Fibroblast of mammary gland (primary cell): ENCODE measurements at places on chromosomes 7 and 10.

GRCh38 chr7:37831244-37831643 is 17.2 kb upstream of the NME8 start:
- no peak for DNase-seq

- no peak for DNase-seq
These were observed 189.2 kb downstream of the C7orf25 start for GRCh38 chr7:42722716-42723115.

- peak; percentile 1 for DNase-seq
These were observed 732.9 kb upstream of the LRRN3 start for GRCh38 chr7:110358028-110358427.

DNA sequence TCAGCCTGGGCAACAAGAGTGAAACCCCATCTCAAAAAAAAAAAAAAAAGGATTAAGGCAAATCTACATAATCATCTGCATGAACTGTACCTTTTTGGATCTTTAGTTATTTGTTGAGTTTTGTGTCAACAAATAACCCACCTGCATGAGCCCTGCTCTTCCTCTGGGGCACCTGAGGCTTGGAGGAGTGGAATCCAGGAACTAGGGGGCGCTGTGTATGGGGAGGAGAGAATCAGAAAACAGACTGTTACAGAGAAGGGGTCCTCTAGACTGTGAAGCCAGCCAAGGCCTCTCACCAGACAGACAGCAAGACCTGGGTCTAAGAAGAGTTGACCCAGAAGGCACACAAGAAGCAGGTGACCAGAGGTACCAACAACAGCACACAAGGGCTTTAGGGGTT is 682.8 kb upstream of the NRP1 start:
- no peak for DNase-seq

DNA sequence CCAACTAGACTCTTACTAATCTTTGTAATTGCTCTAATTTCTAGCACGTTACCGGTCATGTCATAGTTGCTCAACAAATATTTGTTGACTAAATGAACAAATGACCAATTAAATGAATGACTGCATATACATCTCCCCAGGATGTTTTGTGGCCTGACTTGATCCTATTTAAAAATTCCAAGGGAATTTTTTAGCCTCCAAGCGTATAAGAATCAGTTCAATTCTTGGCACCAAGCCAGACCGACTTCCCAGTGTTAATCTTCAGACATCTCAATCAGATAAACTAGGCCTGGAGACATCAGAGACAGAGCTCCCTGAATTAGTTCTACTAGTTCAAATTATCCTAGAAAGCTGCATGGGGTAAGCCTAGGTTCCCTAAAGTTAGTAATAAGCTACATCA is 96.0 kb downstream of the GSAP start:
- DNase-seq: no peak

GRCh38 chr10:133388973-133389818 is 4.8 kb upstream of the MTG1 start:
- no peak for DNase-seq

DNA sequence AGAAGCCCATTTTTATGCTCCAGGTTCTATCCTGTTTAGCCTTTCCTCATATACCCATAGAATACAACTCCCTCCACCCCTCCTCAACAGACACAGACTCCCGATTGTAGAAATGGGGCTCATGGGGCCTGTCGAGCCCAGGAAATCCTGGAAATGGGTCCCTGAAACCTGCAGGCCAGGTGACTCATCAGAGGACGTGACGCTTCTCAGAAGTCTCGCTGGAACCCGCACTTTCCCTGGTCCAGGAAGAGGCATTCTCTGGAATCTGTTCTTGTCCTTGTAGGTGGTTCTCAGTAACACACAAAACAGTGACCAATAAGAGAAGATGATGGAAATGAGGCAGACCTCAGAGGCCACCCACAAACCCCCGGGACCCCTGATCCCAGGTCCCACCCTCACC is 244.8 kb upstream of the PPP2R2D start:
- DNase-seq: no peak

DNA sequence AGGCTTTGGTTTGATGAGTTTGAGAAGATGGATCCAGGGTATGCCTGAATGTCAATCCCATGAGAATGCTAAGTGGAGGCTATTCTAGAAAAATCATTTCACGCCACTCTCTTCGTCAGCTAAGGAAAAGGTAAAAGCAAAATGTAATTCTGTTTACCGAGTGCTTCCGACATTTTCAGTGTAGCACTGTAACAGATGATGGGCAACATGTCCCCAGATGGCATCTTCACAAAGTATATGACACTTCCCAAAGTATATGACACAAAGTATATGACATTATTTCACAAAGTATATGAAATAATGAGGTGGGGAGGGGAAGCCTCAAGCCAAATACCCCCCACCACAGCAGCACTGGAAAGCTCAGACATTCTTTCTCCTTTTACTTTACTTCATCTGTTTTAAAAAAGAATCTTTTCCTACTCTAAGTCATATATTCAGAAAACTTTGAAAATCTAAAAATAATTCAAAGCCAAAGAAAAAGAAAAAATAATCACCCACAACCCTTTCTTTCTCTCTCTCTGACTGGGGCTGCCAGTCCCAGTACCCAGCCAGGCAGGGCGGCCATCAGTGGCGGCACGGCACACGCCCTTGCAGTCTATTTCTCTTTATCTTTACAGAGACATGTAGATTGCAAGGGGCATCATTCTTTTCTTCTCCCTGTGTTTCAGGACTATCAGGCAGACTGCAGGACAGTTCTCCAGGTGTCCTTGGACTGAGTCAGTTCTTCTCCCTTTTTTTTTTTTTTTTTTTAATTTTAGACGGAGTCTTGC is 179.8 kb downstream of the SNX10 start:
- no peak for DNase-seq

- DNase-seq: peak; percentile 67
These were observed 54.2 kb upstream of the FHIP2A start for GRCh38 chr10:114767101-114767985.

- no peak for DNase-seq
These were observed 8.3 kb upstream of the FRMPD2 start for GRCh38 chr10:48282829-48283228.

- no peak for DNase-seq
These were observed 100.4 kb downstream of the LMBR1 start for GRCh38 chr7:156792611-156793010.

GRCh38 chr10:60139798-60140566 is 233.6 kb upstream of the CCDC6 start:
- DNase-seq: peak; percentile 64

GRCh38 chr7:123641901-123642300 is 13.8 kb upstream of the LMOD2 start:
- DNase-seq: no peak

DNA sequence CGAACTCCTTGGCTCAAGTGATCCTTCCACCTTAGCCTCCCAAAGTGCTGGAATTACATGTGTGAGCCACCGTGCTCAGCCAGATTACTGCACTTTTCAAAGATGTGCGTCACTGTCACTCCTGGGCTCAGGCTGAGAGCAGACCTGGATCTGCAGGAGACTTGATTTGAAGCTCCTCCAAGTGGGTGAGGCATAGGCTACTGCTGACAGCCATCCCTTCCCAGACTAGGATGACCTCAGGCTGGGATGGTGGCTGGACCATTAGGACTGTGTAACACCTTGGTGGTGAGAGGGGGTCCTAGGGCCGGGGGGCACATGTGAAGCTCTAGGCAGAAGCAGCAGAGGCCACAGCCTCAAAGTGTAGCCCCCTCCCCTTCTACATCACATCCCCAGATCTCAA is 8.2 kb upstream of the SRRM3 start:
- DNase-seq: no peak

DNA sequence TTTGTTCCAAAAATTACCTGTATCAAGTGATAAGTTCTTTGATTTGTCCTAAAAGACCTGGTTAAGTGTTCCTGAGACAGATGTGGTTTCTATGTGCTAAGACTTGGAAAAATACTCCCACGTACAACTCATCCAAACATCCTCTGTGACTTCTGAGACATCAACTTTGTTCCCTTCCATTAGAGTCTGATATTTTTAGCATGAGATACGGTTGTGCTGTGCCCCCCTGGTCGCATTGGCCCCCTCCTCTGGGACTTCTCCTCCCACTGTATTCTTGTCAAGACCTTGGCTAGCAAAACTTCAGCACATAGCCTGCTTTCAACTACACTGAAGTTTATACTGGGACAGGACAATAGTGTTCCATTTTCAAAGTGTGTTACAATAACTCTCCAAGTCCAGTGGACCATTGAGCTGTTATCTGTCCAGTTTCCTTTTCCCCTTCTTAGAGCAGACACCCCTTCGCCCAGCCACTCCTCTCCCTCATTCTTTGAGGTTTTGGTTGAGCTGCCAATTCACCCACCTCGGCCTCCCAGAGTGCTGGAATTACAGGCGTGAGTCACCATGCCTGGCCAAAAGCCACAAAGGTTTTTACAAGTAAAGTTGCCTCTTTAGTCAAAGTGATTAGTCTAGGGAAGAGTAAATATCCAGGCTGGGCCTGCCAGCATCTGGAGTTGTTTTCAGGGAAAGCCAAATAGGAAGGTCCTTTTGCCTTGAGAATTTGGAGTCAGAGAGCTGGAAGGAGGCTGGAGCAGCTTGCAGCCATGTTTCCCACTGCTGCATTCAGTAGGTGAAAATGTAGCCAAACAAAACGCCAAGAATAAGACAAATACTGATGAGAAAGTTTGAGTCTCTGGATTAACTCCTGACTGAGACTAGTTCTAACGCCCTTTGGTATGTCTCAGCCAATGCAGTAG is 17.8 kb upstream of the PDLIM1 start:
- DNase-seq: peak; percentile 98

GRCh38 chr10:85926986-85927385 is 439.6 kb downstream of the GRID1 start:
- DNase-seq: no peak

- DNase-seq: no peak
These were observed 7.6 kb upstream of the TMEM248 start for GRCh38 chr7:66913118-66914037.

DNA sequence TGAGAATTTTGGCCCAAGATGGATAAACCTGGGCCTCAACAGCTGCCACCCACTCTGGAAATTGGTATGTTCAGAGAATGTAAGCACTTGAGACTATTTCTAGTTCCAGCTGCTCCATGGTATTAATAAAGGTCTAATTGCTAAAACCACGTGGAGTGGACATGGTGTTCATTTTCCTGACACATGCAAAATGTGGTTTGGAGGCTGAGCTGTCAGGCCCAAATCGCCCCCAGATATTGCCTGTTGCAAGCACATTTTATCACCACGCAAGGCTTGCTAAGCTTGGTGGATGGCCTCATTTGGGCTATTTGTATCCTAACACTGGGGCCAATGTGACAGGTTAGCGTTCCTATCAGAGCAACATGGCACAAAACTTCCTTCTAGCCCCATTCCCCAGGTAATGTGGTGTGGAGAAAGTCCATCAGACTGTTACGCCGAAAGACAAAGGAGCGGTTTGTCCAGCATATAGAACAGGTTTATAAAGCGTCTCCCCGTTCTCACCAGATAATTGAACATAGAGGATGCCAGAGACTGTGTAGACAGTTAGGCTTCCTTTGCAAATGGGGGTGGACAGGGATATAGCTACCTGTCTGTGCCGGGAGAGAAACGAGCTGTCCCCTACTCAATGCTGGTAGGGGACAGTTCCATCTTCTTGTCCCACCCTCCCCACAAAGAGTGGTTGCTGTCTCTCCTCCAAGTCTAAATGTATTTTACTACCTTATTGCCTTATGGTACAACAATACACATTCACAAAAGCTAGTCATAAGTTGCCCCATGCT is 78.0 kb upstream of the ANKRD1 start:
- no peak for DNase-seq

DNA sequence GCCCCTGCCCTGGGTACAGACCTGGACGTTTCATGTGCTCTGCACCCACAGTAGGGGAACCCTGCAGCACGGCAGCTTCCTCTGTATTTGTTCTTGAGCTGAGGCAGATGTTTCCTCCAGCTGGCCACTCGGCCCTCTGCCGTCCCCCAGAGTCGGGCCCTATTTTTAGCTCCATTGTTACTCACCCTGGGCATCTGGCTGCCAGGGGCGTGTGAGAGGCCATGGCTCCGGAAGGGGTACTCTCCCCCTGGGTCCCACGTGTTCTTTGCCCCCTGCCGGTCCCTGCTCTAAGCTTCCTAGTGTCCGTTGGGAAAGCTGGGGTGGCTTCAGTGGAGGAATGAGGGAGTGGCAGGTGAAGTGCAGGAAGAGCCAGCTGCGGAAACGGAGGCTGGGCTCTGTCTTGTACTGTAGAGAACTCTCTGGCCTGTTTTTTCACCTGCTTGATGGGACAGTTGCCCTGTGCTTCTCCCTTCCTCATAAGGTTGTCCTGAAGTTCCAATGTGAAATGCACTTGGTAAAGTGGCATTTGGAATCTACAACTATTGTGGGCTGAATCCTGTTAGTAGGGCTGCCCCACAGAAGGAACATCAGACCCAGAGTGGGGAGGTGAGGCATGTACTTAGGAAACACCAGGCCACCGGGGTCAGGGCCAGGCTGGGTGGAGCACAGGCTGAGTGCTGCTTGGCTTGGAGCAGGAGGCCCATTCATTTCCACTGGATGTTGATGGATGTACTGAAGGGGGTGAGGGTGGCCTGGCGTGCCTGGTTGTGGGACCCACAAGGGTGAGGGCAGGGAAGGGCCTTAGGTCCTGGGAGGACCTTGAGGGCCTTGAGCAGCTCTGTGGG is 30.6 kb downstream of the PALD1 start:
- DNase-seq: no peak

GRCh38 chr7:130910949-130911944 is 177.2 kb upstream of the KLF14 start:
- peak; percentile 76 for DNase-seq

GRCh38 chr7:81611040-81611439 is 158.8 kb downstream of the HGF start:
- no peak for DNase-seq

DNA sequence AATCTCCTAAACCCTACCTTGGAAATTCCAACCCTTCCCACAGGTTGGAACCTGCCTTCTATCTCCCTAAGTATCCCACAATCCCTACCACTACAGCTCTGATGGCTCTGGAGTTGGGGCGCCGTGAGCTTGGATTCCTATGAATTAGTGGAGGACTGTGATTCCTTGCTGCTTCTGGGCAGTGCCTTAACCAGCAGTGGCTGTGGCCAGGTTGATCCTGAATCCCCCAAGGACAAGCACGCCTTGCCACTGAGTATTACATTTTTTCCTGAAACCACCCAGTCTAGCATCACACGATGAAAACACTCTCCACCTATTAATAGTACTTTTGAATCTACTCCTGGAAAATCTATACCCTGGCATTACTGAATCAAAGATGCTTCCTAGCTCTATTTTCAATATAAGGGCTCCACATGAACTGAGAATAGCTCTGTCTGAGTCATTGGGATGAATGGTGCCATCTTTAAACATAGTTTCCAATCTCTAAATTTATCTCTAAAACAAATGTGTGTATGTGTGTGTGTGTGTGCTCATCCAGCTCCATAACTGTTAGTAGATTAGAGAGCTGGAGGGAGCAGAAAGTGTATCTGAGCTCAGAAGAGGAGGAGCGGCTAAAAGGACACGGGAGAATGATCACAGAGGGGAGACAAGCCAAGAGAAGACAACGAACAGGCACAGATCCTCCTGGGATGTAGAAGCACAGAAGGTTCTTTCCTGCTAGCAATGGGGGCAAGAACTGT is 11.9 kb upstream of the INPP5F start:
- DNase-seq: no peak

GRCh38 chr7:47827351-47827756 is 120.9 kb downstream of the PKD1L1 start:
- no peak for DNase-seq

GRCh38 chr7:22572292-22572691 is 72.3 kb upstream of the STEAP1B start:
- DNase-seq: no peak

- DNase-seq: peak; percentile 4
These were observed 33.2 kb downstream of the CNNM2 start for GRCh38 chr10:102951316-102951715.
